Ascending aorta (tissue), 2 donors: ENCODE measurements at places on chromosomes 1 and 21.

- no peak overlapping the region for H3K4me3 ChIP-seq
- no peaks in the 10 kb centered on the region for H3K4me1 ChIP-seq
- no peak for DNase-seq
- H3K27me3 ChIP-seq: no peaks in the 10 kb centered on the region
These were observed 24.1 kb downstream of the KCNJ15 start for GRCh38 chr21:38280867-38281266.

DNA sequence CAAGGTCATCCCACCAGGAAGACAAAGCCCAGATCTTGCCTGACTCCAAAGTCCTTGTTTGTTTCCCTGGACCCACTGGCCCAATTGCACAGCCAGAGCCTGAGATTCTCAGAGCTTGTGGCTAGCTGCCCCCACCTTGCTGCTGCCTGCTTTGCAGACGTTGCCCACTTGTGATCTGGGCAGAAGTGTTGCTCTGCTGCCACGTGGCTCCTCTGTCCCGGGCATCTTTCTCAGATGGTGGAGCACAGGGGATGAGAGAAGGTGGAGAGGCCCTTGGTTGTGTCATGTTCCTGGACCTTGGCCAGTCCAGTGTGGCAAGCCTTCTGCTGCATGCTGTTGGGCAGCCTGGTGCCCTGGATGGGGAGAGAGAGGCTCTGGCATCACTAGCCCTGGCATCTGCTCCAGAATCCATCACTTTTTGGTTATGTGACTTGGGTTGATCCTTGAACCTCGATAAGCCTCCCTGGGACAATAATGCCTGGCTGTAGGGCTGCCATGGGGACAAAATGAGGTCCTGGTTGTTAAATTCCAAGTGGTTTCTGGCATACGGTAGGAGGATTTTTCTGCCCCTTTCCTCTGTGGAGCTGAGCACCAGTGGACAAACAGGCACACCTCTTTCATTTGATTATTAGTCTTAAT lies 1.5 kb upstream of the NR0B2 start:
- H3K4me3 ChIP-seq: no peak overlapping the region
- H3K4me1 ChIP-seq: no peaks in the 10 kb centered on the region
- H3K36me3 ChIP-seq: no peaks in the 10 kb centered on the region

DNA sequence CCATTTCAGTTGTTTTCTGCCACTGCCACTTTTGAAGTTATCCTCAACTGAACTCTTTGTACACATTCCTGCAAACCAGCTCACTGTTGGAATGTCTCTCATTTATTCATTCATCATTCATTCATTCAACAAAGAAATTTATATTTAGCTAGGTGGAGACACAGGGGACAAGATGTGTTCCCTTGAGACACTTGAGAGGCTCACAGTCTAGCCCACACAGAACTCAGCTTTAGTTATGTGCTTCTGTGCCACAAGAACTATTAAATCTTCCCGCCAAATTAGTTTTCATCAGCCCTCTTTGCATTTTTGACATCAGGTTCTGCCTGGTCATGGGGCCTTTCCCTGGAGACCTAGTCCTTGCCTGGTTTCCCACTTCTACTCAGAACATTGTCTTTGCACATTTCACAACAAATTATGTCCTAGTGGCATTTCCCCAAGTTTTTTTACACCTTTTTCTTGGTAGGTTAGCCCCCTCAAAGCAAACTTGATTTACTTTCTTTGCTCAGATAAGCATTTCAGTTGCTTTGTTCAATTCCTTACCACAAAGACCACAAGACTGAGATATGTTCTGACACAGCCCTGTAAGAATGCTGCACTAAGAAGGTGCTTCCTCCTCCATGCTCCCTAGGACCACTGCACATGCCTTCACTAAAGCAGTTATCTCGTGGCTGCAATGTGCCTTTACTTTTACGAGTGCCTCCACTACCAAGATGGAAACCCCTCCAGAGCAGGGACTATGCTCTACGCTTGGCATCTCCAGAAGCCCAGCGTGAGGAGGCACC lies 31.0 kb downstream of the ILDR2 start:
- no peak overlapping the region for H3K27ac ChIP-seq
- no peaks in the 10 kb centered on the region for H3K27me3 ChIP-seq
- no peak overlapping the region for H3K4me3 ChIP-seq
- no peaks in the 10 kb centered on the region for H3K4me1 ChIP-seq
- no peaks in the 10 kb centered on the region for H3K36me3 ChIP-seq

DNA sequence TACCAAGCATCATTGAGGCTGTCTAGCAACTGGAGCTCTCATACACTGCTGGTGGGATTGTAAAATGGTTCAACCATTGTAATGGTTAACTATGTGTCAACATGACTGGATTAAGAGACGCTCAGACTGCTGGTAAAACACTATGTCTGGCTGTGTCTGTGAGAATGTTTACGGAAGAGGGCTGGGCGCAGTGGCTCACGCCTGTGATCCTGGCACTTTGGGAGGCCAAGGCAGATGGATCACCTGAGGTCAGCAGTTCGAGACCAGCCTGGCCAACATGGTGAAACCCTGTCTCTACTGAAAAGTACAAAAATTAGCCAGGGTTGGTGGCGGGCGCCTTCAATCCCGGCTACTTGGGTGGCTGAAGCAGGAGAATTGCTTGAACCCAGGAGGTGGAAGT lies 4.8 kb upstream of the FCRLA start:
- no peaks in the 10 kb centered on the region for H3K27me3 ChIP-seq
- no peaks in the 10 kb centered on the region for H3K4me1 ChIP-seq
- H3K27ac ChIP-seq: no peak overlapping the region

- peaks cover 94% of the 10 kb centered on the region for H3K4me1 ChIP-seq
- H3K36me3 ChIP-seq: peaks cover 14% of the 10 kb centered on the region
- H3K27me3 ChIP-seq: no peaks in the 10 kb centered on the region
- no peak for DNase-seq
- H3K27ac ChIP-seq: peak overlapping the region; percentile 96
These were observed 23.3 kb downstream of the HSPG2 start for GRCh38 chr1:21913763-21914162.

DNA sequence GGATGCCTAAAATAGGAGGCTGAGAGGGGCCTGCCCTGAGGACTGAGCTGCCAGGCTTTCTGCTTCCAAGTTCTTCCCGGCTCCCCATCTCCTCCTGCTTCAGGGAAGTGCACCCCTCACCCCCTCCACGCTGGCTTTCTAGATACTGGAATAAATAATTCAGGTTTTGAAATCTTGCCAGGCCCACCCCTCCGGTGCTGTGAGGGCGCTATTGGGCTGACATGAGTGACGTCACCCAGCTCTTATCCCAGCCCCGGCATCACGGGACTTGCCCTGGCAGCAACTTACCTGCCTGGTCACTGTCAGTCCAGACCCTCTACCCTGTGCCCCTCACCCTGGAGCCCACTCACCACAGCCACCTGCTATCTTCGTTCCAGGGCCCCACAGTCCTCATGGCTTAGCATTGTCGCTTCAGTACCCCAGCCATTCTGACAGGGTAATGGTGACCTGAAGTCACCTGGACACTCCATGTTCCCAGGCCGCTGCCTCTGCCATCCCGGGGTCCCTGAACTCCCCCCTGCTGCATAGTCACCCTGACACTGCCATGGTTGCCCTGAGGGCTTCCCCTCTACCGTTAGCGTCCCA lies 819 bp upstream of the GPR3 start:
- no peaks in the 10 kb centered on the region for H3K27me3 ChIP-seq
- peak overlapping the region; percentile 74 for H3K4me3 ChIP-seq
- H3K27ac ChIP-seq: no peak overlapping the region
- peak; percentile 30 for DNase-seq

DNA sequence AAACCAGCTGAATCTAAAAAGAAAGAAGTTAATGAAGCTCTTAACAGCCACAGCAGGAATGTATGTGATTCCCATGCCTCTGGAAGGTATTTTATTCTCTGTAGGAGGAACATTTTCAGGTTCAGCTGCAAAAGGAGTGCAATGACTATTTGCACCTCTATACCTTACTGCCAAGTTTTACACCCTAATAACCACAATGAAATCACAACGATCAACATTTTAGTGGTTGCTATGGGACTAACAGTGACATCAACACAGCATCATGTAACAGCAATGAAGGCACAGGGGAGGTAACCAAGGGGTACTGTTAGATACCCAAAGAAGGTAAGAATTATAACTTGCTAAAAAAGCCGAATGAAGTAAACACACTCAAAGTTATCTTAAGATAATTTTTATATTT lies 116.3 kb upstream of the HP1BP3 start:
- H3K27me3 ChIP-seq: no peaks in the 10 kb centered on the region
- DNase-seq: no peak
- H3K4me1 ChIP-seq: no peaks in the 10 kb centered on the region
- no peaks in the 10 kb centered on the region for H3K36me3 ChIP-seq
- H3K4me3 ChIP-seq: no peak overlapping the region
- no peak overlapping the region for H3K27ac ChIP-seq

DNA sequence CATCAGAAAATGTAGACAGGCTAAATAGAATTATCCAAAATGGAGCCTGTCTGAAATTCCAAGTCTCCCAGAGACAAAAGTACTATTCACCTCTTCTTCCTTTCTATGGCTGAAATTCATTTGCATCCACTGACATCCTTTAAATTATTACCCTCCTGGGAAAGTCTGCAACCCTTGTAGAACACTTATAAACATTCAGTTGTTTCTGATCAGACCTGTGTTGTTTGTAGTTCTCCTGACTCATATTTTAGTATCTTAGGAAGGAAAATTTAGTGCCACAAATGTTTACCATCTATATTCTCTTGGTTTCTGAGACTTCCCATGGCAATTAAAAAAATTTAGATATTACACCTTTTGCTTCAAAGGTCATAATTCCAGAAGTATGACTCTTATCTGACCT lies 69.6 kb upstream of the C1orf105 start:
- no peaks in the 10 kb centered on the region for H3K36me3 ChIP-seq
- no peak overlapping the region for H3K4me3 ChIP-seq
- H3K27ac ChIP-seq: no peak overlapping the region

DNA sequence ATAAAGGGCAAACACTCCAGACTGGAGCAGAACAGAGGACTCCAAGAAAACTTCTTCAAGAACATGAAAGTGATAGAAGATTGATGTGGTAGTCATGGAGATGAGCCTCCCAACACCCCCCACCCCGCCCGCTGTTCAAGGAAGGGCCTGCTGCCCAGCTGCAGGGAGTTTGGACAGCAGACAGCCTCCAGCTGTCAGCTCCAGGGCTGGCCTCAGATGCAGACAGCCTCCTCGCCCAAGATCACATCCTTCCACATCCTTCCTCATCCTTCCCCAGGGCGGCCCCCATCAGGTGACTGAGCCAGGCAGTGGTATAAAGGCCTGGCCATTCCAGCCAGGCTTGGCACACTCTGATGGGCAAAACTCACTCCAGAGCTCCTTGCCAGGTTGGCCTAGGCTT lies 24.6 kb downstream of the HMGN2 start:
- H3K36me3 ChIP-seq: no peaks in the 10 kb centered on the region
- no peak overlapping the region for H3K27ac ChIP-seq
- H3K27me3 ChIP-seq: no peaks in the 10 kb centered on the region
- H3K4me1 ChIP-seq: peaks cover 7% of the 10 kb centered on the region
- DNase-seq: no peak
- no peak overlapping the region for H3K4me3 ChIP-seq

DNA sequence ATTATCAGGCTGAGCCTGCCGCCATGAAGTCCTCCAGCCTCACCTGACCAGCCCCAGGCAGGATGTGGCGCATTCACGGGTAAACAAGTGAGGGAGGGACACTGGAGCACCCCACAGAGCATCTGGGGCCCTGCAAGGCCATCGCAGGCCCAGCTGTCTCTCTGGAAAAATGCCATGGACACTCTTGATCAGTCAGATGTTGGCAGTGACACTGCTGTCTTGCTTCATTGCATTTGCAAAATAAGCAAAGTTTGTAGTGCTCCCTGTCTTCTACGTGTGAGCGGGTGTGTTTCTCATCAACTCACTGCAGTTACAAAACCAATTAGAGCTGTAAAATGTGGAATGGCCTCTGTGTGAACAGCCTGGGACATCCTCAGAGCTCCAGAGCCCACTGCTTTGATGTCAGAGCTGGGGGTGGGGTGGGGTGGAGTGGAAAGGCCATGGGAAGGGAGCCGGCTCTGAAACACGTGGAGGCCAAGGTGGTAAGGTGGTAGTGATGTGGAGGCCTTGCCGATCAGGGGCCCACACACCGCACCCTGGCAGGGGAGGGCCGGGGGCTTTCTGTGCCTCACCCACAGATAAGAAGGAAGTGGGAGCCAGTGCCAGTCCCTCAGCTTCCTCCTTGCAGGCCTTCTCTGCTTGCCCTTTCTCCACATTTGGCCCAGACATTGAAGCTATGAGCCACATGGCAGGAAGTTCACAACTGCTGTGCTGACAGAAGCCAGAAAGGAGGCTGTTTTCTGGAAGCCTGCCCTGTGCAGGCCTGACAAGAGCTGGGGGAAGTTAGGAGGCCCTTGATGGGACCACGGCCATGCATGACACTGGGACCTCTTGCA lies 254.9 kb downstream of the RHOU start:
- no peaks in the 10 kb centered on the region for H3K36me3 ChIP-seq
- H3K4me1 ChIP-seq: no peaks in the 10 kb centered on the region

GRCh38 chr1:210653771-210654170 lies 325.1 kb downstream of the HHAT start:
- H3K4me1 ChIP-seq: no peaks in the 10 kb centered on the region
- no peaks in the 10 kb centered on the region for H3K36me3 ChIP-seq
- H3K27me3 ChIP-seq: no peaks in the 10 kb centered on the region
- no peak overlapping the region for H3K27ac ChIP-seq
- no peak for DNase-seq

DNA sequence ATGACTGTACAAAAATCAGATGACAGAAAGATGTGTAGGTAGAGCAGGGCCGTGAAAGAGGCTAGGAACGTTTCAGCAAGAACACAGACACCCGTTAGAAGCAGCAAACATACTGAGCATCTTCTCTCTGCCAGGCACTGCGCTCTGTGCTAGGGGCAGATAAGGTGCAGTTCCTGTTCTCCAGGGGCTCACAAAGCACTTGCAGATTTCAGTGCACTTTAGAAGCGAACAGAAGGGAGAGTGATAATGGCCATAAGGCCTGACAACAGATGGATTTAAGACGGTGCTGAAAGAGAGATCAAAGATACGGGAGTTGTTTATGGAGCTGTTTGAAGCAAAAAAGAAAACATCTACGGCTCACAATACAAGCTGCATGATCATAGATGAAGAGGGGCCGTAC lies 200.3 kb upstream of the FOXD3 start:
- H3K27ac ChIP-seq: no peak overlapping the region
- no peaks in the 10 kb centered on the region for H3K27me3 ChIP-seq
- no peaks in the 10 kb centered on the region for H3K4me1 ChIP-seq
- DNase-seq: no peak

GRCh38 chr1:156848461-156849150 lies 10.3 kb downstream of the INSRR start:
- no peaks in the 10 kb centered on the region for H3K36me3 ChIP-seq
- H3K4me1 ChIP-seq: no peaks in the 10 kb centered on the region
- H3K27me3 ChIP-seq: peaks cover 9% of the 10 kb centered on the region
- H3K27ac ChIP-seq: no peak overlapping the region
- no peak for DNase-seq
- H3K4me3 ChIP-seq: no peak overlapping the region
